Amniotic stem cell (primary cell): ENCODE measurements at places on chromosomes 2 and 18.

DNA sequence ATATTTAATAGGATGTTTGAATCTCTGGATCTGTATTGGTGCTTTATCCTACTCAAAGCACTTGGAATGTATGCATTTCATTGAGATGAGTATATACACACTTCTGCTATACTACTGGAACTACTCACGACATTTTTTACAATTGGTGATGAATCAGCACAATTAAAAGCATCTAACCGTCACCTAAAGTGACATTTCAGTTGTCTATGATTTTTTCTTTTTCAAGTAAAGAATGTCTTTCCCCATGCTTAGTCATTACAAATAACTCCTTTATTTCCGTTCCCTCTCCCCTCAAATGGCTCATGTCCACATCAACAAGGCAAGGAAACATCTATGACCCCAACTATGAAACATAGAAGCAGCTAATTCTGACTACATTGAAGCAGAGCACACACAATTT, 77.3 kb downstream of the CLIP4 start:
- DNase-seq = no peak

DNA sequence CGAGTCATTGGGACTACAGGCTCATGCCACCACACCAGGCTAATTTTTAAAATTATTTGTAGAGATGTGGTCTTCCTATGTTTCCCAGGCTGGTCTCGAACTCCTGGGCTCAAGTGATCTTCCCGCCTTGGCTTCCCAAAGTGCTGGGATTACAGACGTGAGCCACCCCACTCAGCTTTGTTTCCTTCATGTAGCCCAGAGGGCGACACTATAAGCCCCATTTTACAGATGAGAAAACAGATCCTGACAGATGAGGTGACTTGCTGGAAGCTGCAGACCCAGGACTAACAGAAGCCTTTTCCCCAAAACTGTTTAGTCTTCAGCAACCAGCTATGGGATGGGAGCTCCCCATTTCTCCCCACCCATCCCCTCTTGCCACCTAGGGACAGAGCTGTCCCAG, 7.2 kb upstream of the CTDSP1 start:
- DNase-seq = no peak

- DNase-seq = no peak
Observed at GRCh38 chr2:2662037-2662846, 331.2 kb upstream of the MYT1L start.

- peak; percentile 25 for DNase-seq
Observed at GRCh38 chr2:219249203-219249980, 3.7 kb upstream of the TUBA4B start.

DNA sequence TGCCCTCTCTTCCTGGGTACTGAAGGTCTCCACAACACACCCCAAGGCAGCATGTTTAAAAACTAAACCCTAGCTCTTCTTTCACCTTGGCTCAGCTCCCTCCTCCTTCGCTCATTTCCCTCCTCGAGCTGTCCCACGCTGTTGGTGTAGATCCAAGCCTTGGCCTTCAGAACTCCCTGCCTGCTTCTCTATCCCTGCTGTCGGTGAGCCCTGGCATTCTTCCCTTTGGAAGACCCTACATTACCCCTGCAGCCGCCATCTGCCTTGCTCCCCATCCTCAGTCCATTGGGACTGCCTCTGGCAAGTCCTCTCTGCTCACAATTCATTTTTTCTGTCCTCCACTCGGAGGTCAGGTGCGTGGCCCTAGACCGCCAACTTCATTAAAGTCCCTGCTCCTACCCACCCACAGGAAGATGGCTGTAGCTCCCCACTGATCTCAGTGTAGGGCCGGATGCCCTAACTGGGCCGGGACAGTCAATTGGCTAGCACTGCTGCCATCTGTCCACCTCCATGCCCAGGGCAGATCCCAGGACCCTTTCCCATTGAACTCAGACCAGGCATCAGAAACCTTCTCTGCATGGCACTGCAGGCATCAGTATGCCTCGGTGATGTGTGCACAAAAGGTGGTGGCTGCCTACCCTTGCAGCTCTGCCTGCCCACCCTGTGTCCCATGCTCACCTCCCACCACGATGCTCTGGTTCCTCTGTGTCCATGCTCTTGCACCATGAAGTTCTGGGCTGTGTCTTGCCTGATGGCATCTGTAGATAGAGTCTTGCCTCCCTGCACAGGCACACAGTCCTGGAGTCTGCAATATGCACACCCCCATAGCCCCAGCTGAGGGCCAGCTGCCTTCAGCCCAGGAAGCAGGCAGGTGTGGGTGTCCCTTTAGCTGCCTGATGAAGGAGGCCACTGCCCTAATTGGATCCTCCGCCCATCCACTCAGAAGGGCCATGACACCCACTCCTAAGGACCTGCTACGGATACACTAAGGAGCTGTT, 5.7 kb downstream of the AMER3 start:
- no peak for DNase-seq

DNA sequence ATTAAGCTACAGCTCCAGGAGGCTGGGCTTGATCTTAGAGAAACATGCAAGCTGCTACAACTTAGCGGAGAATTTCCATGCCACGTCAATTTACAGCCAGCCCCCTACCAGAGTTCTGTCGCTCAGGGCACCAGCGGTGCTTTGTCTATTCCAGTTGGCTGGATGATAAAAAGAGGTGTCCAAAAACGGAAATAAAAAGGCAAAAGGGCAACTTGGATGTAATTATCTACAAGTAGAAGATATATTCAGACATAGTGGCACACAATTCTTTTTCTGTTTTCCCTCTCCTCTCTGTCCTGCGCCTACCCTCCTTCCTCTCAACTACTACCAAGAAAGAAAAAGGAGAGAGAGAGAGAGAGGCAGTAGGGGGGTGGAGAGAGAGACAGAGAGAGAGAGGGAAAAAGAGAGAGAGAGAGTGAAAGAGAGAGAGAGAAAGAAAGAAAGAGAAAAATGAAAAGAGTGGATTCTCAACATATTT, 363 bp upstream of the RFTN2 start:
- peak; percentile 65 for DNase-seq

GRCh38 chr18:76955524-76956170, 133.3 kb downstream of the ZNF236 start:
- DNase-seq = no peak

DNA sequence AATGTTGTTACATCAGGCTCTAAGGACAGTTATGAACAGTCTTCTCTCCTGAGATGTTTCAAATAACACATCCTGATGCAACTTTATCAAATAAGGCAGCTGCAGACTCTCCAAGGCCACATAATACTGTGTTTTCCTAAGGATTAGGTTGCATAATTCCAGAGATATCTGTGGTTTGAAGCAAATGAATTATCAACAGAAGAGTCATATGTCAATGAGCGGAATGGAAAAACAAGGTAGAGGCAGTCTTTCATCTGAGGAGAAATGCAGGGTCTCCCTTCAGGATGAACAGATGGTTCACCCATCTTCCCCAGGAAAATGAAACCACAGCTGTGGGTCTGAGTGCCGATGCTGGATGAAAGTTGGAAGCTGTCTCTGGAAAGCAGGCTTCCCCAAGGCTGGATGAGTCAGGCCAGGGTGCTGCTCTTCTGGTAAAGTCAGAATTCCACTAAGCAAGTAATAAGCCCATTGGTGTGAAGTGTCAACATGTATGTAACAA, 22.2 kb downstream of the LYG1 start:
- peak; percentile 39 for DNase-seq

GRCh38 chr2:55862673-55863390, 60.8 kb downstream of the EFEMP1 start:
- DNase-seq = peak; percentile 97
